ENCODE measurements at places on chromosomes 4 and X.

DNA sequence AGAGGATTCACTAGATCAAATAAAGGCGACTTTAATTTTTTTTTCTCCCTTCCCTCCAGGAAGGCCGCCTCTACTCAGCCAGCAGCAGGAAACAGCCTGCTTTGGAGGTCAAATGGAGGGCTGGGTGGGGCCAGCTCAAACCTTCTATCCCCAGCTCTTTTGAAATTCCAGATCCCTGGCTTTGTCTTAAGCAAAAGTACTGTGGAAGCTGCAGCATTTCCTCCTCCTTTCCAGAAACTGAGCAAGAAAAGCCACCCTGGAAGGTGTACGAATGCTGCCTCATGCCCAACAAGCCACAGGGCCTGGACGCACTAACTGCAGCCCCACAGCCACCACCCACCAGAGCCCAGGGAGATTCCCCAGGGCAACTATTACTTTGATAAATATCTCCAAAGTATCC lies 55.1 kb upstream of the ZCCHC13 start:
- no peaks in the 10 kb centered on the region for H3K36me3 ChIP-seq
- H3K4me3 ChIP-seq: no peak overlapping the region
- H3K4me1 ChIP-seq: peaks cover 23% of the 10 kb centered on the region
- H3K27ac ChIP-seq: peak overlapping the region; percentile 61
- no peaks in the 10 kb centered on the region for H3K27me3 ChIP-seq

GRCh38 chrX:105126201-105126600 lies 94.3 kb downstream of the TEX13A start:
- no peak for DNase-seq
- H3K27ac ChIP-seq: no peak overlapping the region
- H3K4me1 ChIP-seq: no peaks in the 10 kb centered on the region
- no peaks in the 10 kb centered on the region for H3K36me3 ChIP-seq
- H3K4me3 ChIP-seq: no peak overlapping the region
- H3K27me3 ChIP-seq: no peaks in the 10 kb centered on the region

DNA sequence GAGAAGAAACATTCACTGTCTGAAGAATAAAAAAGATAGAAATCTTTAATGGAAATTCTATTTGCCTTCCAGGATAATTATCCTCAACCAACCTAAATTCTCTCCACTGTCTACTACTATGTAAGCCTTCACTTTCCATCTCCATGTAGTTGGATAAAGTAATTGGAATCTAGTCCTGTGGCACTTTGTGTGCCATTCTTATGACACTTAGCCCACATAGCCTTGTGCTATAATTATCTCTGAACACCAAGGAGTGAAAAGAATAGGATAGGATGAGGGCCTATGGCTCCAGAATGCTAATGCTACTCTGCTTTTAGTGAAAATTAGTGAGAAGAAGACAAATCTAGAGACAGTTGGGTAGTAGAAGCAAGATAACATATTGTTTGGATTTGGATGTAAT lies 20.2 kb downstream of the PRSS48 start:
- H3K27ac ChIP-seq: no peak overlapping the region
- 0 out of 2 replicates have a peak, but pooled peaks cover 3% of the 10 kb centered on the region for H3K36me3 ChIP-seq
- H3K4me1 ChIP-seq: no peaks in the 10 kb centered on the region
- H3K27me3 ChIP-seq: no peaks in the 10 kb centered on the region
- H3K4me3 ChIP-seq: no peak overlapping the region
- no peak for DNase-seq

DNA sequence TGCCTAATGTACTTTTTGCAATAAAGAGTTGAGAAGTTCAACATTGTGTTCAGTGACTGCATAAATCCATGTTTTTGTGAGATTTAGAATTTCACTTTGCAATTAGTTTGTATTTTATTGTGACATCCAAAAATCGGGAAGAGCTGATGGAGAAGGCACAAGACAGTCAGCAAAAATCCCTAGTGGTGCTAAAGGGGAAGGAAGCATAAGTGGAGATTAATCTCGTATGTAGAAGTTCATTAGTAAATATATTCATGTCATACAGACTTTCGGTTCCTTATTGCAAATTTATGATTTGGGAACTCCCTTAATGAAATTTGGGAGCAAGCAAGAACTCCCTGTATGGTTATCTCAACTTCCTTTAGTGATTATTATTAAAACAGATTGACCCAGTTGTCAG lies 57.8 kb upstream of the SLC39A8 start:
- no peak overlapping the region for H3K4me3 ChIP-seq
- H3K27ac ChIP-seq: no peak overlapping the region
- DNase-seq: no peak
- no peaks in the 10 kb centered on the region for H3K36me3 ChIP-seq

DNA sequence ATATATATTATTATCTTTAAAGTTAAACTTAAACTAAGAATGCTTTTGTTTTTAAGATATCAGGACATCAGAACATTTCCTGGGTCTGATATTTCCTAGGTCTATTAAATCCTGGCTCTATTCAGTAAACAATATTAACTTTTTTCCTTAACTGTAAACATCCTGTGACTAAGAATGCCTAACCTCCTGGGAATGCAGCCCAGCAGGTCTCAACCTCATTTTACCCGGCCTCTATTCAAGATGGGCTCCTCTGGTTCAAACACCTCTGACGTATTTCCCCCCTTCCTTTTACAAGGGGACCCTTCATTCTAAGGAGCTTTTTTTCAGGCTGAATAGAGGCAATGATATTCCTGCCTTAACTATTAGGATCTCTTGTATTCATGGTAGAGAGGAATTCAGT lies 35.8 kb upstream of the DYNLT3 start:
- no peak for DNase-seq
- H3K4me3 ChIP-seq: no peak overlapping the region
- H3K27ac ChIP-seq: no peak overlapping the region
- no peaks in the 10 kb centered on the region for H3K4me1 ChIP-seq
- no peaks in the 10 kb centered on the region for H3K36me3 ChIP-seq

- no peaks in the 10 kb centered on the region for H3K36me3 ChIP-seq
- no peaks in the 10 kb centered on the region for H3K4me1 ChIP-seq
- no peak for DNase-seq
- H3K27me3 ChIP-seq: no peaks in the 10 kb centered on the region
- H3K27ac ChIP-seq: no peak overlapping the region
Observed at GRCh38 chrX:24235084-24235710, 78.7 kb downstream of the SUPT20HL2 start.

DNA sequence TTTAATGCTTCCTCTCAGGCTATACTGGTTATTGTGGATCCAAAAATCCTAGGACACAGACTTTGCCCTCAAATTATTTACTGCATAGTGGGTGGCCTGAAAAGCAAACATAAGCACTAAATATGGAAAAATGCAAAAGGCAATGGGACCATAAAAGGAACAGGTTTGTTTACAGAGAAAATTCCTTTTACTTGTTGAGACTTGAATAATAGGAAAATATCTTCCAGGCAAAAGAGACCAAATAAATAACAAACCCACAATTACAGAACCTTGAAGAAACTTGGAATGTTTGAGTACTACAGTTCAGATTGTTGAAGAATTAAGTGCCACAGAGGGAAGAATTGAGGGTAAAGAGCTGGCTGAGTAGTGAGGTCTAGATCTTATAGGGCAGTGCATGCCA lies 711.0 kb downstream of the C4orf33 start:
- H3K4me1 ChIP-seq: peaks cover 2% of the 10 kb centered on the region
- no peaks in the 10 kb centered on the region for H3K27me3 ChIP-seq
- no peak overlapping the region for H3K27ac ChIP-seq
- no peaks in the 10 kb centered on the region for H3K36me3 ChIP-seq
- DNase-seq: no peak
- no peak overlapping the region for H3K4me3 ChIP-seq

DNA sequence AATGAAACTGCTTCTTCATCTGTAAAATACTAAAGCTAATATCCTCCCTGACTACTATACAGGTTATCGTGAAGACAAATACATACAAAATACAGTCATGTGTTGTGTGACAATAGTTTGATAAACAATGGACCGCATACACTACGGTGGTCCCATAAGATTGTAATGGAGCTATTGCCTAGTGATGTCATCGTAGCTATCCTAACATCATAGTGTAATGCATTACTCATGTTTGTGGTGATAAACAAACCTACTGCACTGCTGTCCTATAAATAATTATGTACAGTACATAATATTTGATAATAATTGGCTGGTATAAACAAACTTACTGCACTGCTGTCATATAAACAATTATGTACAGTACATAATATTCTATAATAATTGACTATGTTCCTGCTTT lies 5.6 kb upstream of the NEIL3 start:
- no peak overlapping the region for H3K27ac ChIP-seq
- H3K36me3 ChIP-seq: no peaks in the 10 kb centered on the region
- no peaks in the 10 kb centered on the region for H3K4me1 ChIP-seq
- H3K27me3 ChIP-seq: no peaks in the 10 kb centered on the region
- H3K4me3 ChIP-seq: no peak overlapping the region

DNA sequence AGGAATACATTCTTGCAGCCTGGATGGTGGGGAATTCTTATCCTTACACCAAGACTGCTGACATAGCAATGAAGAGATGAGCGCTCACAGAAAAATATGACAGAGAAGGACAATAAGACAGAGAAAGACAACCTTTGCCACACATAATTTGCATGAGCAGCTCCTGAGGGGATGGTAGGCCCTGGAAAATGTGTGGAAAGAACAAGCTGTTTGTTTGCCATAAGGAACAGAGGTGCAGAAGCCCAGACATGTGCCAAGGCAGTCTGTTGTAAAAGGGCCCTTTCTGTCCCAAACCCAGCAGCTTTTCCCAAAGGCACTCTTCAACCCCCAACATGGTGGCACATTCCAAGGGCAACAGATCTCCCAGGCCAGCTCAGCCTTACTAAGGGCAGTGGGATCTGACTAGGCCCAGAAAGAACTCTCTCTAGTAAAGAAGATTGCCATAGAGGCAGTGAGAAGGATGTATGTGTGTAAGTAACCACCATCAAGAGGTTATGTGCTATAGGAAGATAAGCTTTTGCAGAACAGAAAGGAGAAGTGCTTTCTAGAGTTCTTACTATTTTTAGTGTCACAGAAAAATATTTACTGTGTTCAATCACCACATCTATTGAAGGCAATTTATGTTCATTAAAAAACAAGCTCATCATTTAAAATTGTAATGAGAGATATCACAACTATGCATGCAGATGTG lies 287.0 kb upstream of the RASGEF1B start:
- H3K27ac ChIP-seq: no peak overlapping the region
- no peak for DNase-seq
- H3K36me3 ChIP-seq: no peaks in the 10 kb centered on the region
- no peaks in the 10 kb centered on the region for H3K27me3 ChIP-seq
- H3K4me3 ChIP-seq: no peak overlapping the region

DNA sequence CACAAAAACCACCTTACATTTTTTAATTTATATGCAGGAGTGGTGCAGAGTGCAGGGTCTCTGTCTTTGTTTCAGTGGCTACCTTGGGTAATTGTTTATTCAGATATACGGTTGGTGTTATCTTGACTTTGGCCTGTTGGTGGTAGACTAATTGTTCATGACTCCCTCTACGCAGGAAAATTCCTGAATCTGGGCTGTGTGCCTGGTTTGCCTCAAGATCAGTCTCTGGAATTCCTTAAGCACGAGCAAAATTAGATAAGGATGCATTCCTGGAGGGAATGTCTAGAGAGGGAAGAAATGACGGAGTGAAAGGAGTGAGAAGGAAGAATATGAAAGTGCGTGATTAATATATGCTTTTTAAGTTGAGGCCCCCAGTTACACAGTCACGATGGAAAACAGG lies 576.9 kb upstream of the PCDH10 start:
- no peaks in the 10 kb centered on the region for H3K36me3 ChIP-seq
- H3K4me3 ChIP-seq: no peak overlapping the region
- no peaks in the 10 kb centered on the region for H3K4me1 ChIP-seq
- no peak overlapping the region for H3K27ac ChIP-seq

GRCh38 chr4:176308441-176308840 lies 11.3 kb upstream of the SPCS3 start:
- no peaks in the 10 kb centered on the region for H3K4me1 ChIP-seq
- no peak overlapping the region for H3K4me3 ChIP-seq
- H3K27me3 ChIP-seq: no peaks in the 10 kb centered on the region
- no peak overlapping the region for H3K27ac ChIP-seq
- no peak for DNase-seq

DNA sequence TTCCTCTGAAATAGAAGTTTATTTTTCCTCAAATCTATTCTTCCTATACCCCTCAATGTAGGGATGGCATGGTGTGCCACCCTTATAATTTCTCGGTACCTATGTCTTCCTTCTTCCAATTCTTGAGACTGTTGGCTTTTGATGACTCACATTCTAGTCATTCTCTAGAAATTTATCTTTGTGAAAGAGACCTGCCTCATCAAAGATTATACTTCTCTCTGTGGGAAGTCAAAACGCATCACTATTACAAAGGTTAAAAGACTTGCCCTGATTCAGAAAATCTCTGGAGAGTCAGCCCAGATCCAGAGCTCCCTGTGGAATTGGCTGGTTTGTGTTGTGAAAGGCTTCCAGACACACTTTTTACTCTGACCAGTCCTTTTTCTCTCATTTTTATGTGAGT lies 65.9 kb upstream of the FSTL5 start:
- no peak overlapping the region for H3K4me3 ChIP-seq
- H3K27ac ChIP-seq: no peak overlapping the region
- no peaks in the 10 kb centered on the region for H3K27me3 ChIP-seq
- DNase-seq: no peak

GRCh38 chr4:75371915-75372314 lies 142.3 kb downstream of the RCHY1 start:
- no peaks in the 10 kb centered on the region for H3K4me1 ChIP-seq
- H3K36me3 ChIP-seq: no peaks in the 10 kb centered on the region
- H3K4me3 ChIP-seq: no peak overlapping the region
- DNase-seq: no peak
- H3K27ac ChIP-seq: no peak overlapping the region

DNA sequence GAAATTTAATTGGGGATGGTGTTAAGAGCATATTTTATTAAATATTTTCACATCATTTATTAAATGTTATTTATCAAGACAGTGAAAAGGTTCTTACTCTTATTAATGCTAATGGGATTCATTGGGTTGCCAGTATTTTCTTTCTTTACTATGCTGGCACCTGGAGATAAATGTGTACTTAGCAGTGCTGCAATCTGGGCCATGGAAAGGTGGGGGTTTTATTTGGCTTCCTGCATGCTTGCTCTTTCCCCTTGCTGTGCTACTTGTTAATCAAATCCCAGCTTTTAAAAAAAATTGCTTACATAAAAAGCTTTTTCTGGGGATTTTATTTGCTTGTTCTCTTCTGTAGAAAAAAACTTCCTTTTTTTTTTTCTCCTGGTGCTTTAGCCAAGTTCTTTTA lies 48.3 kb downstream of the ZAR1 start:
- DNase-seq: no peak
- H3K27me3 ChIP-seq: no peaks in the 10 kb centered on the region
- H3K36me3 ChIP-seq: no peaks in the 10 kb centered on the region
- H3K4me3 ChIP-seq: no peak overlapping the region
- H3K4me1 ChIP-seq: no peaks in the 10 kb centered on the region
- no peak overlapping the region for H3K27ac ChIP-seq

DNA sequence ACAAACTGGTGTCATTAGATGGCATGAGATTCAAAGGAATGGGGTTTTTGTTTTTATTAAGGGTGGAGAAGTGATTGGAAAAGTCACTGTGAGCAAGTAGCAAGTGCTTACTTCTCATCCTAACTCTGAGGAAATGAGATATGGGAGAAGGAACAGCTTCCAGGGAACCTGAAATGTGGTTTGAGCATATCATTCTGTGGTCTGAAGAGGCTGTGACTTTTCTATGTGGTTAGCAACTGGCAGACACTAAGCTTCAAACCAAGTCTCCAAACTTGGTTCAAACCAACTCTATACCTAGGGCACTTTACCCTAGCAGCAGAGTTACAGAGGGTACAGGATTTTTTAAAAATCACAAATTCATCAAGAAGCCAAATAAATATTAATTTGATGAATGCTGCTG lies 58.2 kb downstream of the DCLK2 start:
- H3K27ac ChIP-seq: no peak overlapping the region
- H3K4me3 ChIP-seq: no peak overlapping the region
- H3K4me1 ChIP-seq: peaks cover 12% of the 10 kb centered on the region
- H3K27me3 ChIP-seq: no peaks in the 10 kb centered on the region

GRCh38 chr4:118931786-118932185 lies 43.1 kb downstream of the SYNPO2 start:
- no peaks in the 10 kb centered on the region for H3K27me3 ChIP-seq
- no peak overlapping the region for H3K27ac ChIP-seq
- no peaks in the 10 kb centered on the region for H3K4me1 ChIP-seq
- DNase-seq: no peak

Measured in PC-9 (cell line).